ENCODE measurements at places on chromosomes 7 and 10.

GRCh38 chr7:101877882-101878591 lies 60.6 kb downstream of the CUX1 start:
- DNase-seq, result no peak

DNA sequence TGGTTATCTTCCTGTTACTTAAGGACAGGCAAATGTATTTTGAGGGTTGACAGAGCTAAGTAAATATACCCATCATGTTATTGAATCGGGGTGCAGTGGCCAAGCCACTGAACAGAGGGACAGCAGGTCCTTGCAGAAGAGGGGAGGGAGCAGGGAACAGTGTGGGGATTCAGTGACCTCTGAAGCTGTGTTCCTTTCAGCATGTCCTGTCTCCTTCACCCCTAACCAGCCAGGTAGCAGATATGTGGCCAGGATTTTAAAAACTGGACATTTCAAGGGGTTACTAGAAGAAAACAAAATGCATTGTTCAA lies 12.7 kb downstream of the ANK3 start:
- DNase-seq, result no peak

DNA sequence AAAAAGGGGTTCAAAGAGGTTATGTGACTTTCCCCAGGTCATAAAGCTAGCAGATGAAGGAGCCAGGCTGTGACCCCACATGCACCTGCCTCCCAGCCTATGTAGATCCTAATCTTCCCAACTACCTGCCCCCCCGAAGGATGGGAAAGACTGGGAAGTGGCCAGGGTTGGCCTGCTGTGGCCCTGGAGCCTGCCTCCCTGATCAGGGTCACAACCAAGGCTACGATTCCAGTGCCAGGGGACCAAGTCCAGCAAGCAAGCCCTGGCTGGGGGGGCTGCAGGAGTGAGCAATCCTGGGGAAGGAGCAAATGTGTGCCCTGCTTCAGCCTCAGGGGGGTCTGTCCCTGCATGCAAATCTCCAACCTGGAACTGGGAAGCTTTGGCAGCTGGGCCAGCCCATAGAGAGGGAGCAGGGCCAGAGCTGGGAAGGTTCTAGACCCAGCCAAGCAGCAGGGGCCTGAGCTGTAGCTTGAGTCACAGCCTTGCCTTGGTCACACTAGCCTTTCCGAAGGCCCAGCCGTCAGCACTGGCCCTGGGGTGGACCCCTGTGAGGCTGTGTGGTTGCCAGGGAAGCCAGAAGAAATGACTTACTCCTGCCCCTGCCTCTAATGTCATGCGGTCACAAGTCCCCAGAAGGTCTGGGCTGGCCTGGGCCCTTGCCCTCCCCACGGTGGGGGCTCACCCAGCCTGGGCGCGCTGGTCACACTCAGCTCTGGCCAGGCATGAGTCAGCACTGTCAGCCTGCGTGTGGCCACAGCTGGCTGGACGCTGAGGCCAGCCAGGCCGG lies 96.4 kb upstream of the ZMIZ1 start:
- DNase-seq, result peak; percentile 90

- no peak for DNase-seq
Observed at GRCh38 chr7:99679032-99679399, 780 bp downstream of the CYP3A5 start.

- DNase-seq, result no peak
Observed at GRCh38 chr10:131742500-131742951, 158.3 kb upstream of the PPP2R2D start.
